Activated CD4-positive, alpha-beta T cell treated with anti-CD3 and anti-CD28 coated beads for 1 hour (primary cell): ENCODE measurements at places on chromosomes 1 and 21.

DNA sequence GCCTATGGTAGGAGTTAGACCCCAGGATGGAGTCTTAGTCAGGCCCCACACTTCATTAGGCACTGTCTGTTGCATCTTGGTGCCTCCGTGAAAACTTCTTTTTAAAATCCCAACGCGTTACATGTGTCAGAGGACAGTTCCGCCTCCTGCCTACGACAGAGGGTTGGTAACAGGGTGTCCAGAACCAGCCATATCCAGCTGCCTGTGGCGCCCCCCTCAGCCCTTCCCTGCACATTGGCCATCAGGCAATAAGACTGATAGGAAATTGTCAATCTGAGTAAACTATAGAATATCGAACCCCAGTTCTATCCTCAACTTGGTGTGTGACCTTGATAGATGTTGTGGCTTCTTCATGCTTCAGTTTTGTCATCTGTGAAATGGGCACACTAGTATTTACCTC, 108.6 kb upstream of the CSF3R start:
- no peak for DNase-seq

DNA sequence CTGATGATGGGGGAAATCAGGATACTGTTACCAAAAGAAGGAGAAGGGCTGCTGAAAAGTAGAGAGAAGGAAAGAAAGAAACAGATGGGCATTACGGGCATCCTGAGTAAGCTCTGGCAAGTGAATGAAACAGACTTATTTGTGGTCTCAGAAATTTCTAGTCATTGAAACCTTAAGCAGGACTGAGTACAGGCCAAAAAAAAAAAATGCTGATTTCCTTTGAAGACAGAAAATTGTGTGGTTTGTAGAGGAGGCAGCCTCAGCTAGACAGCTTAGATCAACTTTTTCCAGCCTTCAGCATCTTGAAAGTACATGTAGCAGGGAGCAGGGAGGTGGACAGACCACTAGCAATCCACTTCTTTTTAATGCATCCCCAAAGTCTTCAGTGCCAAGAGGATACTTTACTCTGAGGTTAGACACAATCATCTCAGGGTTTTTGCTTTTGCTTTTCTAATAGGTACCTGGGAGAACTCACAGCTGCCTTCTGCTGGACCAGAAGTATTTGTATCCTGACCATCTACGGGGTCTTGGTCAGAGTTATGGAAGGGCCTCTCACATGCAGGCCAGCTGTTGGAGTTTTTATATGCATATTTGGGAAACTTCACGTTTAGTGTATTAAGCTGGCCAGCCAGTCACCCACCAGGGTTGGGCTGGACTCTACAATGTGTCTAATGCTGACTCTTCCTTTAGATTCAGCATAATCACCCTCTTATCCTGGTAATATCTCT, 10.6 kb upstream of the CAPZB start:
- DNase-seq = no peak

DNA sequence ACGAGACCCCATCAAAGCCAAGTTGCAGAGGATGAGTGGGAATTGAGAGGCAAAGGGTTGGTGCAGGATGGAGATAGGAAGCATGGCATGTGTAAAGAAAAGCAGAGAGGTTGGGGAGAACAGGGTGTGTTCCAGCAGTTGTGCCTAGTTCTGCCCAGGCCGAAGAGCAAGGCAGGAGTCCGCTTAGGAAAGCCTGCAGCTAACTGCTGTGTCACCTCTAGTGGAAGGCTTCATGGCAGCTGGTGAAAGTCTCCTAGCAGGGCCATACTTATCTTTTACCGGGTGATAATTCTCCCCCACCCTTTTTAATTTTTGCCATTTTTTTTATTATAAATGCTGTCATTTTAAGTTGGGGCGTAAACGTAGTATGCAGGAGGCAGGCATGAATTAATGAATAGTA, 93.6 kb downstream of the NFIA start:
- no peak for DNase-seq

GRCh38 chr21:14550135-14550534, 4.0 kb upstream of the SAMSN1 start:
- DNase-seq = no peak

DNA sequence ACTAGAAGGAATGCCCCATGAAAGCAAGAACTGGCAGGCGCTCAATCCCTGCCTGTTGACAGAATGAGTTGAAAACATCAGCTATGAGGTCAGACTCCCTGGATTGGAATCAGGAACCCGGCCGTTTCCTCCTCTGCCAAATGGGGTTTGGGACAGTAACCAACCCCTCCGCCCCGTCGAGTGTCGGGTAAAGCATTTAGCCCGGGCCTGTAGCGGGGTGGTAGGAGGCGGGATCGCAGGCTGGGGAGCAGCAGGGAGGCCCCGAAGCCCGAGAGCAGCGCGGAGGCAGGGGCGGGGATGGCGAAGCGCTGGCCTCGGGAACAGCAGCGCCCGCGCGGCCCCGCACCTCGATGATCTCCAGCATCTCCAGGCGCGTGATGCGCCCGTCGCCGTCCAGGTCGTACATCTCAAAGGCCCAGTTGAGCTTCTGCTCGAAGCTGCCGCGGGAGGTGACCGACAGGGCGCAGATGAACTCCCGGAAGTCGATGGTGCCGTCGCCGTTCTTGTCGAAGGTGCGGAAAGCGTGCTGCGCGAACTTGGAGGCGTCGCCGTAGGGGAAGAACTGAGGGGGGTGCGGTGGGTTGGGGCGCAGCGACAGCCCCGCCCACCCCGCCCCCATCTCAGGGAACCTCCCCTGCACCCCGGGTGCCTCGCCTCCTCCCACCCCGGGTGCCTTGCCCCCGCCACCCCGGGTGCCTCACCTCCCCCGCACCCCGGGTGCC, 7.5 kb downstream of the HPCAL4 start:
- peak; percentile 37 for DNase-seq

DNA sequence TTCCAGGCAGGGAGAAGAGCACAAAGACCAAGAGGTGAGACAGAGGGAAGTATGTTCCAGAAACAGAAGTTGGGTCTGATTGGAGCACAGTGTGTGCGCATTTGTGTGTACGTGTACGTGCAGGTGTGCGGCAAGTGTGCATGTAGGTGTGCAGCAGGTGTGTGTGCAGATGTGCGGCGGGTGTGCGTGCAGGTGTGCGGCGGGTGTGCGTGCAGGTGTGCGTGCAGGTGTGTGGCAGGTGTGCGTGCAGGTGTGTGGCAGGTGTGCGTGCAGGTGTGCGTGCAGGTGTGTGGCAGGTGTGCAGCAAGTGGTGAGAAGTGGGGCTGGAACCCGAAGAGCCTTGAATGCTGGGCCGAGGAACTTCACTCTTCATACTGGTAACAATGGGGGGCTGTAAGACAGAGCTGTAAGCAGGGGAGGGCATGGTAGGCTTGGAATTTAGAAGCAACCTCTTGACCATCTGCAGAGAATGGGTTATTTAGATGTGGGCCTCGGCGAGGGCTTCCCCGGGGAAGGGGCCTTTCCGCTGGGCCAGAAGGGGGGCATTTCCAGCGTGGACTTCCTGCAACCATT, 118.0 kb upstream of the WNT4 start:
- no peak for DNase-seq

DNA sequence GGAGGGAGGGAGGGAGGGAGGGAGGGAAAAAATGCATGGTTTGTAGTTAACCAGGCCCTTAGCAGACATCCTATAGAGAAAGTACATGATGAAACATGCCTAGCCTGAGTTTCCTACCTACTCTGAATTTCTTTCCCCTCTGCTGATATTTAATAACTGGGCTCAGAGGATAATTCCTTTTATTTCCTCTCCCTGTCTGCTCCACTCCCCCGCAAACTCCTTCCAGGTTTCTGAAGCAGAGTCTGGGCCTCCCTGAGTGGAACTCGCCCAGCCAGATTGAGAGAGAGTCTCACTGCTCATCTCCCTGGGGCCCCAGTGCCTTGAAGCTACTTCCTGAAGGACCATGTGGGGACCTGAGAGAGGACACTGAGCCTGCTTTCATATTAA, 111.9 kb upstream of the SLC44A3 start:
- no peak for DNase-seq

- DNase-seq = no peak
Observed at GRCh38 chr1:75396745-75397144, 214.2 kb downstream of the SLC44A5 start.

GRCh38 chr1:119225831-119226230, 85.4 kb upstream of the WARS2 start:
- no peak for DNase-seq

GRCh38 chr1:70509996-70510876, 99.2 kb downstream of the CTH start:
- DNase-seq = no peak

DNA sequence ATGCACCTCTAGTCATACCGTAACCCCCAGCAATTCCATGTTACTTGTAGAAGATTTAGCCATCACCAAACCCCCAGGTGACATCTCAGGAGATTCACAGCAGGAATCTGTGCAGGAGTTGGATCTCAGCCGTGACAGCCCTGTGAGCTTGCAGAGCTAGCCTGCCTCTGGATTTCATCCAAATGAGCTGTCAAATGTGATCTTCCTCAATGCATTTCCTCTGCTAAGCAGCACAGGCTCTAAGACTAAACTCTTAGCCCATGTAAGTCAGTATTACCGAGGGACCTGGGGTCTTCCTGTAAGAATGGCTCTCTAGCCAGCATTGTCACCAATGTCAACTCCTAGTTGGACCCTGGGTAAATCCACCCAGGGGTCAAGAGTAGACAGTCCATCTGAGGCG, 41.7 kb downstream of the UMODL1 start:
- DNase-seq = no peak

- DNase-seq = no peak
Observed at GRCh38 chr1:203368624-203369451, 17.9 kb upstream of the FMOD start.

GRCh38 chr21:43005635-43006034, 31.3 kb downstream of the PKNOX1 start:
- no peak for DNase-seq

DNA sequence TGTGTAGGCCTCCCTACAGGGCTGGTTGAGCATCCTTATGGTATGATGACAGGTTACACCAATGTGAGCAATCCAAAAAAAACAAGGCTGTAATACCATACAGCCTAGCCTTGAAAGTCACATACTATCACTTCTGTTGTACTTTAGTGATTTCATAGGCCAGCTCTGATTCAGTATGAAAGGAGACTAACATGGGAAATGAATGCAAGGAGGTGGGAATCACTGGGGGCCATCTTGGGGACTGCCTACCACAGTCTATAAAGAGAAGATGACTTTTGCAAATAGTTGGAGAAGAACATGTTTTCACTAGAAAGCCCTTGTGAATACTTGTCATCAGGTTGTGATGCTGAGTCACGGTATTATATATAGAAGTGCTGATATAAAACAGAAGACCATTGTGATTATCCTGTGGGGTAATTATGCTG, 270.7 kb downstream of the S1PR1 start:
- no peak for DNase-seq

- DNase-seq = no peak
Observed at GRCh38 chr1:113792986-113793385, 19.3 kb downstream of the RSBN1 start.

DNA sequence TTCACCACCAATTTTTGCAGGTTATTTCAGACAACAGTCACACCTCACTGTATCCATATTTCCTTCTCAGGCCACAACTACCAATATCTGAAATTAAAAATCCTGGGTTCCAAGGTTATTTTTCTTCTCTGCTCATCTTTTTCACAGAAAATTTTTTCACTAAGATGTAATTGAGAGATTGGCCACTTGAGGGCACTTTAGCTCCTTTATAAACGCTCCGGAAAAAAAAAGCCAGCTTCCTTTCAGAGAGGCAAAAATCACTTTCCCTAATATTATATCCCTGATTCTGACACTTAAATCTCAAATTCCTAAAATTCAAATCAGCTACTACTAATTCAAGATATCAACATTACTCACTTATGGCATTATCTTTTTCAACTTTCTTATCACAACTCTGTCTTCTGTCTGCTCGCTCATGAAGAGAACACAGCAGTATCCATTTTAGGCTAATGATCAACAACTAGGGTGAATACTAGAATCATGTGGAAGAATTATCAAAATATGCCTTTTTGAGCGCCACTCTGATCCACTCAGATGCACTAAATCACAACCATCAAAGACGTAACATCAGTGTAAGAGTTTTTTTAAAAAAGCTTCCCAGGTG, 101.4 kb upstream of the RGS1 start:
- no peak for DNase-seq

GRCh38 chr1:30748699-30749401, 8.7 kb downstream of the LAPTM5 start:
- DNase-seq = no peak

DNA sequence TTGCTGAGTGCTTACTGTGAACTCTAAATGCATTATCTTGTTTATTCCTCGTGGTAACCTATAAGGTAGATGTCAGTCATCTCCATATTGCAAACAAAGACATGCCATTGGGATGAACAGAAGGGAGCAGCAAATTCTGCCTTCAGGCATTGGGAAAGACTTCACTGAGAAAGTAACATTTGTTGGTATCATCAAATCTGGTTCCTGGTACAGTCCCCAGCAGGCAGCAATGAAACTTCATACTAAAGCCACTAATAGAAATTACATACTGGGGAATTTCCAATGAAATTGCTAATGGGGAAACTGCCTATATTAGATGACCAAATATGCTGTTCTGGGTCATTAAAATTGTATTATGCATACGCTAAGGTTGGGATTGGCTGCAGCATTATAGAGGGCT, 47.3 kb upstream of the ST6GALNAC5 start:
- DNase-seq = no peak

DNA sequence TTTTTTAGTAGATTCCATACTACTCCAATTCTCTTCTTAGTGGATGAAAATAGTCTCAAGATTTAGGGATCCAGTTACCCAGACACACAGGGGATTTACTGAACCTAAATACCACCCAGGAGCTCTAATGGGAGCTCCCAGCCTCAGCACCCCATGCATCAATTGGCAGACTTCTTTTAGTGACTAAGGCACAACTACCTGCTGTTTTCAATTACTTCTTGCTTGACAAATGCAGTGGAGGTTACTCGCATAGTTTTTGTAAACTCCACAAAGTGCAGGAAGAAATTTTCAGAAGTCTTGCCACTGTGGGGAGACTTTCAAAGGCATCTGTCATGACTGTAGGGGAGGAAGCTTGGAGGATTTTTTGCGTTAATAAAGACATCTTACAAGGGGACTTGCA, 35.5 kb upstream of the MAP10 start:
- DNase-seq = no peak

GRCh38 chr1:109513110-109513710, 3.7 kb upstream of the AMIGO1 start:
- DNase-seq = no peak

GRCh38 chr1:8381618-8382017, 63.7 kb downstream of the SLC45A1 start:
- no peak for DNase-seq

- DNase-seq = no peak
Observed at GRCh38 chr1:7371926-7372325, 399.2 kb upstream of the VAMP3 start.

- no peak for DNase-seq
Observed at GRCh38 chr1:215501496-215501895, 65.6 kb upstream of the KCTD3 start.

GRCh38 chr1:167938080-167938636, 1.3 kb upstream of the MPC2 start:
- DNase-seq = no peak

GRCh38 chr1:26138974-26139558, 19.8 kb upstream of the FAM110D start:
- DNase-seq = no peak
